ENCODE measurements at places on chromosomes 5 and 9.
A peak's percentile ranks its signal among the peaks of the same experiment; 100 is the strongest.

GRCh38 chr9:111945216-111945615 lies 48.6 kb downstream of the UGCG start:
- ATAC-seq, result no peak

- ATAC-seq, result peak; percentile 82
Observed at GRCh38 chr9:72800328-72800994, 152.4 kb downstream of the ALDH1A1 start.

DNA sequence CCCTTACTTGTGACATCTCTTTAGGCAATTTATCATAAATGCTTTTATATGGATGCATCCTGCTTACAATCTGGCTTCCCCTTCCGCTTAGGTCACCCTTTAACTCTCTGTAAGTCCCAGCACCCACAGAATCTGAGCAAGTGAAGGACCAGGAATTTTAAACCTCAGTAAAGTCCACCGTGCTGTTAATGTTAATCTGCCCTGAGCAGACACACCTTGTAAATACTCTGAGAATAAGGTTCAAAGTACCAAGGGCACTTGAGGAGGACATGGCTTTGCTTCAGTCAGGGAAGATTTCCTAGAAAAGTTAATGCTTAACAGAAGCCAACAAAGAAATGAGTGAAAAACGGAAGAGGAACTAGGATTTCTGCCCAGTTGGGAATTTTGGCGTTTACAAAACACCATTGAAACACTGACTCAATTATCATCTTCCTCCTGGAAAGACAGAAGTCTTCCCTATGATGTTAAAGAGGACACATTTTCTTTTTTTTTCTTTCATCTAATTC lies 26.4 kb upstream of the TTC39B start:
- no peak for ATAC-seq

- no peak for ATAC-seq
Observed at GRCh38 chr5:2255915-2256690, 373.4 kb upstream of the IRX4 start.

DNA sequence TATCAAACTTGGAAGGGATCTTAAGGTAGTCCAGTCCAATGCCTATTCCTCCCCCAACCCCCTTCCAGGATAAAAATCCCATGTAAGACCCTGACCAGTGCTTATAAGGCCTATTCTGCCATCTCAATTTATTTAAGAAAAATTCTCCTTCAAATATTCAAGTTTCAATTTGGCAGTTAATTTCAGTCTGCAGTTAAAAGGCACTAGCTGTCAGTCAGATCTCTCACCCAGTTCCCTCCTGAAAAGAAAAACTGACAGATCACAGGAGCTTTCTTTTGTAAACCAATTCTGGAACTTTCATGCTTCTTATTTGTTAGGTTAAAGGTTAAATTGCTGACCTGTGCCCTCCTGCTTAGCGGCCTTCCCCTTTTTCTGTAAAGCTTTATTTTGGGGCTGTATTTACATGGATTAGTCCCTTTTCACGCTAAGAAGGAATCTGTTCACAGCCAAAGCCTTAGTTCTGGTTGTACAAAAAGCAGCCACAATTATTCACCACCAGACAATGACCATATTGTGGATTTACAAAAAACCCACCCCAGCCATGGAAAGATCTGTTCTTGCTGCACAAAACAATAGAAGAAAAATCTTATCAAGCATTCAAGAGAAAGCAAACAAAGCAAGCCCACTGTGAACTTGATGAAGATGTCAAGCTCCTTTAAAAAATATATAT lies 68.7 kb downstream of the DENND1A start:
- peak; percentile 34 for ATAC-seq

DNA sequence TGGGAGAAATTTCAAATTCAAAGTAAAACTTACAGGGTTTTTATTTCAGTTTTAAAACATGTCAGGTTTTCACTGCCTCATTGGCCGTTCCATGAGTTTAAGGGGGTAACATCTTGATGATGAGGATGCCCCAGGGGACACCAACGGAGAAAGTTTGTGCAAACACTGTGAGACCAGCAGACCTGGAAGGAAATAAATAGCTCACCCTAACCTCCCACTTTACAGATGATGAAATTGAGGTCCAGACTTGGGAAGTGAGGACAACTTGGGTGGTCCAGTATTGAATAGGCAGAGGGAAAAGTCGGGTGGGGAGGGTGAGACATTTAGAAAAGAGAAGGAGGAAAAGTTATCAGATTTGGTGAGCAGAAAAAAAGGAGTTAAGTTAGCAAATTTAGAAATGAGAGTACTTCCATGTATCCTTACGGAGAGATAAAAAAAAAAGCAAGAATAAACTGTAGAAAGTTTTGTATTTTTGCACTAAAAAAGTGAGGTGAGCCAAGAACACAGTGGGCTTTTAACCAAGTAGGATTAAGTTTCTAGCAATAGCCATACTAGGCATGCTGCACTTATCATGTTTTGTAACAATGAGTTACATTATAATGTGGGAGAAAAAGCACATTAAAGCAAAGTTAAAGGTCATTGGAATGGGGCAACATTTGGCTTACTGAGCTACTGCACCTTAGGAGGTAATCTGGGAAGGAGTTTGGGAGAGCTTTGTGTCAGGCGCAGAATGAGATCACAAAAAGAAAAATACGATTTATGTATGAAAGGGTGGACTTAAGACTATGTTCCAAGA lies 125.1 kb downstream of the GAS1 start:
- no peak for ATAC-seq

DNA sequence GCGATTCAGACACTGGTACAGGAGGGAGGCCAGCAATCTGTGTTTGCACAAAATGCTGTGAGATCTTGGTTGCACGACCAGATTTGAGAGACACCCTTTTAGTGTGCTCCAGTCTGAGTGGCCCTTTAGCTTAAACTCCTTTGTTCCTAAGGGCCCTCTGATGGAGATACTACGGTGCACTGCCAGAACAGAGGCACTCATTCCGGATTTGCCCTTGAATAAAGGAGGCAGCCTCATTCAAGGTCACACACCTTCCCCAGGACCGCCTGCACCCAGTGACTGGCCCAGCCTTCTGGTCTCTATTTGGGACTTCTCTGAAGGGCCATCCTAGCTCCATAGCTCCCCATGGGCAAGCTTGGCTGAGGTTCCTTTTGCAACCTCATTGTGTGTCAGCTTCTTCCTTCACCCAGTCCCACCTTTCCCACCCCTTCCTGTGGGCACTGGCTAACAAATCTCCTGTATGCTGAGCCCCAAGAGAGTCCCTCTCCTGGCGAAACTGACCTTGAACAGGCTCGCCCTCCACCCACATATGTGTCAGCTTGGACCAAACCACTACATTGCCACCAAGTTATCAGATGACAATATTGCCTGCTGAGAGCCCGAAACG lies 191.7 kb downstream of the GABBR2 start:
- ATAC-seq, result no peak

GRCh38 chr9:70477907-70478480 lies 63.5 kb upstream of the KLF9 start:
- ATAC-seq, result no peak

- ATAC-seq, result peak; percentile 58
Observed at GRCh38 chr5:68950125-68950524, 143.7 kb upstream of the SLC30A5 start.

GRCh38 chr5:10073441-10074104 lies 176.1 kb downstream of the ATPSCKMT start:
- ATAC-seq, result no peak

GRCh38 chr5:5350101-5350500 lies 72.4 kb upstream of the ICE1 start:
- peak; percentile 92 for ATAC-seq

DNA sequence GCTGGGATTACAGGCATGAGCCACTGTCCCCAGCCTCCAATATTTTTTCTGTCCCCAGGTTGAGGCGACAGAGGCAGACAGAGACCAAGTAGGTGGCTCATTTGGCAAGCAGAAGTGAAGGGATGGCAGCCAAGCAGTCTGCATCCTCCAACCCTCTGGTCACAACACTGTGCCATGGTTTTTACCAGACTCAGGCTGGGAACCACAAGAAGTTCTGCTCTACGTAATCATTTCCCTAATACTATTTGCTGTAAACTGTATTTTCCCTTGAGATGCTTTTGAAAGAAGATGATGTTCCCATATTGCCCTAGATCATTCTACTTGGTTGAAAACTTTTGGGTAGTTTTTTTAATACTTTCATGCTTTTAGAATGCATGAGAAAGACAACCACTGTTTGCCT lies 40.5 kb downstream of the PTTG1 start:
- no peak for ATAC-seq

DNA sequence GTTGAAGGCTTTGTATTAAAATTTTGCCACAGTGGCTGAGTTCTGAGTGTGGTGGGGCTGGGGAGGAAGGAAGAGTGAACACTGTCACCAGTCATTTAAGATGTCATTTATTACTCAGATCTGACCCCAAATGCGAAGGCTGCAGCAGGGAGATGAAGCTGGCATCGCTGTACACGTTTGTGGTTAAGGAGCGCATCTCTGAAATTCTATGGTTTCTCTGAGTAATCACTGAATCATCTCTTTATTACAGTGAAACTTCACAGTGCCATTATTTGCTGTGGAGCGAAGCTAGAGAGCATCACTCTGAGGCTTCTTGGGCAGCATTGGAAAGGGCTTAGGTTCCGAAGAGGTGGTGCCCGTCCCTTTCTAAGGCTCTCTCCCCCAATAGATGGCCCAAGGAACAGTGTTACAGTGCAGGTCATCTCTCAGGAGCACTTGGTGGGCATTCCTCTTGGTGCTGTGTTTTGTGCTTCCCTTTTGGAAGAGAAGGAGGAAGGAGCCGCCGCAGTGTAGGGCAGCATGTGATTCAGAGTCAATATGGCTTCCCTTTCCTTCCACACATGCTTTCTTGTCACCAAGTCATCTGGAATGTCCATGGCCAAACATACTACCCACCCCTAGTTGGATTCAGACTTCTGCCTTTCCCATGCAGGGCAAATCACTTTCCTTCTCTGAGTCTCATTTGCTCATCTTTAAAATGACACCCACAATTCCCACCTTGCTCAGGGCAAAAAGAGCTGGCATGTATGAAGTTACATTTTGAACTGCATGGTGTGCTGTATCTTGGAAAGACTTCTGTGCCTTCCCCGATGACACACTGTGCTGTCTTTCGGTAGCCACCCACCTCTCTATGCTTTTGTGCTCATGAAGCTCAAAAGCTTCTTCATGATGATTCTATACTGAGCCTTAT lies 9.3 kb upstream of the TEX48 start:
- ATAC-seq, result peak; percentile 73

GRCh38 chr9:115594557-115594956 lies 476.6 kb upstream of the TNC start:
- no peak for ATAC-seq

- no peak for ATAC-seq
Observed at GRCh38 chr9:86168256-86168655, 68.9 kb upstream of the GOLM1 start.

DNA sequence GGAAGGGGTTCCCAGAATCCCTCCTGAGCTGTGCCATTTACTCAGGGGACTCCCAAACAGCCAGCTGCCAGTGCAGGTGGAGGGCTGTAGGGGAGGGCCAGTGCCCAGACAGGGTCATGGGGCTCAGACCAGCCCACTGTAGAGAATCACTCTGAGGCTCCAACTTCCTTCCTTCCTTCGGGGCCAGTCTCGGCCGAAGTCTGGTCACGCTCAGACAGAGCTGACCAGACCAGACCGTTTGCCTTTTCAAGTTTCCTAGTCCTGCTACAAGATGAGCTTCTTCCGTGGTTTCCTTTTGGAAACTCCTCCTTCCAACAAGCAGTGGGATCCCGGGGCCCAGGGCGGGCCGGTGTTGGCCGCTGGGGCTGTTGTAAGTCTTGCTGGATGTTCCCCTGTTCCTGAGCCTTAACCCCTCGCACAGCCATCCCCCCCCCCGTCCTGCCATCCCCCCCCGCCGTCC lies 52.6 kb downstream of the SAR1B start:
- no peak for ATAC-seq

DNA sequence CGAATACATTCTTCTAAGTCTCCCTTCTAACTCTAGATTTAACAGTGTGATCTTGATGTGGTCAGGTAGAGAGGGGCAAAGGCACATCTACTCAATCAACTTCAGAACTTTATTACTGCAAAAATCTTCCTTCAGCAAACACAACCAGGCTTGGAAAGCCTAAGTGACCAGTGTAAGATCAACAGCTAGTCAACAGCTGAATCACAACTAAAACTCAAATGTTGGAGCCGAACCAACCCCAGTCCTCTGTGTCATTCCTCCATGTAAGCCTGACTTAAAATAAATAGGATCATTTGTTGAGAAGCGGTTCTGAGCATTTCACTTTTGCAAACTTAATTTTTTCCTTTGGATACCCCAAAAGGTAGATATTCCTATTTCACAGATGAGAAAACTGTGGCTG lies 352.7 kb downstream of the EBF1 start:
- no peak for ATAC-seq

DNA sequence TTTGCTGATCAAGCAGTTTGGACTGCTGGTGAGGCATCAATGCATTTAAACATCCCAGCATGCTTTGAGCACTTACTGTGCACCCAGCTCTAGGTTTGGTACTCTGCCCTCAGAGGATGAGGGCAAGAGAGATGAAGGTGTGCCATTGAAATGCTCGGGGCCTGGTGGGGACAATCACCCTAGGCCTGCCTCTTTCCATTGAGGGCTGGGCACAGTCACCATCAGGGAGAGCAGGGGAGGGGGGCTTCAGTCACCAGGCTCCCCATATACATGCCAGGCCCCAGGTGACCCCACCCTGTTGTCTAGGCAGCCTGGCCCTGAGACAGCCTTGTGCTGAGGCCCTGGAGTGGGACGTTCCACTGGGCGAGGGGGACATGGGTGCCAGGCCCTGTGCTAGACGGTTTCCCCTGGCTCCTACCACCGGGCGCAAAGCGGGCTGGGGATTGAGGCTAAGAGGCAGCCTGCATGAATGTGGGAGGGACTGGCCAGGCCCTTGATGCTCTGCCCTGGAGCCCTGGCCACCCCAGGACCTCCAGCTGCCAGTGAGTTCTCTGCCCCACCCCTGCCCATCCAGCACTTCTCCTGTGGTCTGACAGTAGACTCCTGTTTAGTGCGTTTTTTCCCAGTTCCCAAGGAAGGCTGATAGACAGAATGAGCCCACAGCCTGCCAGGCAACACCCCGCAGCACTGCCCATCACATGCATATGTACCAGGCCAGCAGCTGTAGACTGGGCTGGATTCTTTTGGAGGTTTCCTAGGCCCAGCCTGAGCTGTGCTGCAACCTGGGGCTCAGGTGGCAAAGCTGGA lies 18.9 kb downstream of the TCF7 start:
- ATAC-seq, result no peak

DNA sequence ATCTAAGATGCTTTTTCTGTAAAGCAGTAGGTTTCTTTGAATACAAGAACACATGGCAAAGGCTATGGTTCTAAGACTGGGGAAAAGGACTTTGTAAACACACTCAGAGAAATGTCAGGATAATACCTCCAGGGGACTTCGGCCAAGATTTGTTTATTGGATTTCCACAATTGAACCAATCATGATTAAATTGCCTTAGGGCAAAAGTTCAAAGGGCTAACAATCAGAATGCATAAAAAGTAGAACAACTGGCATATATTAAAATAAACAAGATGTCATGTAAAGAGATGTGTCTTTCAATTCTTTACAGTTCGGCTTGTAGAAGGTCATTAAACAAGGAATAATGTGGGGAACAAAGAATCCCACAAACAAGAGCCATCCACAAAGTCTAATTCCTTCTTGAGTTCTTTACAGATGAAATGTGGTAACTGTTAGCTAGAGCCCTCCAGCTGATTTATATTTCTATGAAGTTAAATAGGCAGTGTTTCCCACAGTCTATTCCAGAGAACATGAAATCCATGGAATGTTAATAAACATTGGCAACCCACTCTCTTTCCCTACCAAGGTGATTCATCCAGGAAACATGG lies 565.5 kb downstream of the ZNF608 start:
- peak; percentile 74 for ATAC-seq
